ENCODE measurements at places on chromosomes 7 and 10.

- H3K36me3 ChIP-seq: no peaks in the 10 kb centered on the region
- no peaks in the 10 kb centered on the region for H3K27me3 ChIP-seq
- H3K27ac ChIP-seq: no peak overlapping the region
- H3K4me1 ChIP-seq: no peaks in the 10 kb centered on the region
- H3K4me3 ChIP-seq: no peak overlapping the region
- no peak for DNase-seq
These were observed 26.7 kb downstream of the SH3PXD2A start for GRCh38 chr10:103828587-103829197.

- no peaks in the 10 kb centered on the region for H3K36me3 ChIP-seq
- H3K4me3 ChIP-seq: no peak overlapping the region
- no peaks in the 10 kb centered on the region for H3K4me1 ChIP-seq
These were observed 34.8 kb upstream of the AGR2 start for GRCh38 chr7:16839646-16840045.

DNA sequence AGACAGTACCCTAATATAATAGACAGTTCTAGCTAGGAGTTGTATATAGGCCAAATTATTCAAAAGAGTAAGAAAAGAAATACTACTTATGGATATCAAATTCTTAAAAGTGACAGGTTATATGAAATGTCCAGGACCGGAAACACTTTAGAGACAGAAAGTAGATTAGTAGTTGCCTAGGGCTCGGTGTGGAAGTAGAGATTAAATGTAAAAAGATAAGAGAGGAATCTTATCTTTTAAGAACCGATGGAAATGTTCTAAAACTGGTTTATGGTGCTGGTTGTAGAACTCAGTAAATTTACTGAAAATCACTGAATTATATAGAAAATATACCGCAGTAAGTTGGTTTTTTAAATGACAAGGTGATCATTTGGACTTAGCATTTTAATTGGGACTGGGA is 147.5 kb upstream of the ASAH2 start:
- no peaks in the 10 kb centered on the region for H3K27me3 ChIP-seq
- H3K27ac ChIP-seq: no peak overlapping the region
- no peak overlapping the region for H3K4me3 ChIP-seq

DNA sequence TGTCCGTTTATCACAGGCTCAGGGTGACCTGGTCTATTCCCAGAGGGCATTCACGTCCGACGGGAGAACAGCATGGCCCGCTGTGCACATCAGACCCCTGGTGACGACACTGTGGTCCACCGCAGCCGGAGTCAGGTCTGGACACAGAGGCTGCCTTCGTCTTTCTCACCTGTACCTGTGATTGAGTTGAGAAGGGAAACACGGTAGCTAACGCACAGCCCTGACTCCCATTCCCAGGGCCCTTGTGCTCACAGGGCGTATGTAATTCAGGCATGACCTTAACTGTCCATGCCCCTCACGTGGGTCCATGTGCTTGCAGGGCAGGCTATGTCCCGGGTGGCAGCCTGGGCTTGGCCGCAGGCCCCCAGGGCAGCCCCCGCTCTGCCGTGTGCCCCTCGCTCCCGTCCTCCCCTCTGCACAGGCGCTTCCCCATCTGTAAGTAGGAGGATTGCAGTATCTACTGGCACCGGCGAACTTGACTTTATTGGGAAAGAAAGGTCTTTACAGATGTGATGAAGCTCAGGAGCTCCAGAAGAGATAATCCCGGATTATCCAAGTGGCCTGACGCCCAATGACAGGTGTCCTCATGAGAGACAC is 221.3 kb upstream of the TCERG1L start:
- no peaks in the 10 kb centered on the region for H3K36me3 ChIP-seq
- no peak for DNase-seq
- H3K27me3 ChIP-seq: no peaks in the 10 kb centered on the region

- no peak overlapping the region for H3K27ac ChIP-seq
- no peak overlapping the region for H3K4me3 ChIP-seq
- DNase-seq: no peak
- H3K4me1 ChIP-seq: peaks cover 9% of the 10 kb centered on the region
- no peaks in the 10 kb centered on the region for H3K36me3 ChIP-seq
- no peaks in the 10 kb centered on the region for H3K27me3 ChIP-seq
These were observed 3.2 kb upstream of the ZNF248 start for GRCh38 chr10:37860494-37861190.

GRCh38 chr7:10412422-10413019 is 561.2 kb upstream of the PHF14 start:
- H3K27ac ChIP-seq: no peak overlapping the region
- no peaks in the 10 kb centered on the region for H3K27me3 ChIP-seq

- DNase-seq: no peak
- no peak overlapping the region for H3K27ac ChIP-seq
- H3K27me3 ChIP-seq: no peaks in the 10 kb centered on the region
- peaks cover 39% of the 10 kb centered on the region for H3K4me1 ChIP-seq
- H3K4me3 ChIP-seq: no peak overlapping the region
- H3K36me3 ChIP-seq: peaks cover 11% of the 10 kb centered on the region
These were observed 68.1 kb upstream of the GSDME start for GRCh38 chr7:24825381-24825794.

DNA sequence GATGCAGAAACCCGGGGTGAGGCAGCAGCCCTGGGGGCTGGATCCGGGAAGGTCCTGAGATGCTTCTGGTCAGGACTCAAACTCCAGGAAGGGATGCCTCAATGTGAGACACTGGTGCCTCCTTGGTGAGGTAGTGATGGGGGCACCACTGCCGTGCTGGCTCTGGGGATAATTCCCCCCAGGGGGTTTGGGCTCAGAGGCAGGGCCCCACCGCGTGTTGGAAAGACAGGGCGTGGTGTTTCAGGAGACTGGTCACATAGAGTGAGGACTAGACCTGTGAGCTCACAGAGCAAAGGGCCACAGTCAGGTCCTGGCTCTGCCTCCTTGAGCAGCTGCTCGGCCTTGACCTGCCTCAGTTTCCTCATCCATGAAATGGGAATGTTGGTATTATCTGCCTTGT is 361.9 kb downstream of the GLRX3 start:
- H3K27ac ChIP-seq: no peak overlapping the region
- H3K36me3 ChIP-seq: no peaks in the 10 kb centered on the region
- no peak overlapping the region for H3K4me3 ChIP-seq
- DNase-seq: no peak
- H3K27me3 ChIP-seq: no peaks in the 10 kb centered on the region

GRCh38 chr10:47067949-47068940 is 157.0 kb downstream of the PTPN20 start:
- no peaks in the 10 kb centered on the region for H3K36me3 ChIP-seq
- H3K27me3 ChIP-seq: no peaks in the 10 kb centered on the region
- H3K27ac ChIP-seq: no peak overlapping the region
- H3K4me3 ChIP-seq: no peak overlapping the region

DNA sequence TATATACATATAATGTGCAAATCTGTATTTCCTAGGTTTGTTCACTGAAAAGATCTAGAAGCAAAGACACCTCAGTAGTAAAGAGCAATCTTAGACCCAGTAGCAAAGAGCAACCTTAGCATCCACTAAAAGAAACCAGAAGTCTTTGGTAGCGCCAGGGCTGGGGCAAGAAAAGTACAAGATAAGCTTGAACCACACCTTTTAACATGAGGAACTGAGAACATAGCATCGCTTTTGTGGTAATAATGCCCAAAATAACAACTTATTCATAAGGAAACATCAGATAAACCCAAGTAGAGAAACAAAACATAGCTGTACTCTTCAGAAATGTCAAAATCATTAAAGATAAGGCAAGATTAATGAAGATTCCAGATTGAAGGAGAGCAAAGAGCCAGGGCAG is 173.4 kb downstream of the IMMP2L start:
- H3K4me1 ChIP-seq: no peaks in the 10 kb centered on the region
- DNase-seq: no peak
- H3K27me3 ChIP-seq: no peaks in the 10 kb centered on the region
- no peak overlapping the region for H3K4me3 ChIP-seq
- H3K36me3 ChIP-seq: no peaks in the 10 kb centered on the region

- H3K27ac ChIP-seq: no peak overlapping the region
- no peaks in the 10 kb centered on the region for H3K27me3 ChIP-seq
- no peaks in the 10 kb centered on the region for H3K36me3 ChIP-seq
- DNase-seq: no peak
- H3K4me1 ChIP-seq: no peaks in the 10 kb centered on the region
These were observed 54.9 kb downstream of the GOLGA7B start for GRCh38 chr10:97904576-97904975.

GRCh38 chr10:72744566-72744965 is 52.6 kb downstream of the MCU start:
- H3K27me3 ChIP-seq: no peaks in the 10 kb centered on the region
- no peaks in the 10 kb centered on the region for H3K36me3 ChIP-seq
- H3K4me1 ChIP-seq: no peaks in the 10 kb centered on the region
- no peak for DNase-seq

DNA sequence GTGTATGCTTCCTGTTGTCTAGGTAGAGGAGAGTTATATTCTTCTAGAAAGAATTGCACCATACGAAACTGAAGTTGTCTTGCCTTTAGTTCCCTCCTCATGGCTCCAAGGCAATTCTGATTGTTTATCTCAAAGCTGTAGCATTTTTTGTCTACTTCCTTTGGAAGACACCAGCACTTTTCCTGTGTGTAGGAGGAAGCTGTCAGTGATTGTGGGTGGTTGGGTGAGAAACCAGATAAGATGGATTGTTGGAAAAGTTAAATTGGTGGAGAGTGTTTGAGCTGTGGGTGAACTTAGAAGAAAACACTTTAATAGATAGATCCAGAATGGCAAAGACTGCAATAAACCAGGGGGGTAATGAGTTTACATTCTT is 12.1 kb upstream of the CSTF2T start:
- no peak overlapping the region for H3K4me3 ChIP-seq
- no peaks in the 10 kb centered on the region for H3K36me3 ChIP-seq
- no peak for DNase-seq

DNA sequence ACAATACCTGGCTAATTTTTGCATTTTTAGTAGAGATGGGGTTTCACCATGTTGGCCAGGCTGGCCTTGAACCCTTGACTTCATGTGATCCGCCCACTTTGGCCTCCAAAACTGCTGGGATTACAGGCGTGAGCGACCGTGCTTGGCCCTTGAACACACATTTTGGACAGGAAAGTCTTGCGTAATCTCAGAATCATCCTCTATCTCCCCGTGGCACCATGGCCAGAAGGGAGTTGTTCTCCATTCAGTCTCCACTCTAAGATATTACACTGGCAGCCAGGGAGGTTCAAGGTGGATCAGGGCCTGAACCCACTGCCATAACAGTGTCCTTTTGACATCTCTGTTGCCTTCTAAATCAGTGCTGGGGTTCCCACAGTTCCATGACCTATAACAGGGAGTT is 29.2 kb upstream of the GALNTL5 start:
- H3K27ac ChIP-seq: no peak overlapping the region
- no peaks in the 10 kb centered on the region for H3K36me3 ChIP-seq
- H3K4me1 ChIP-seq: no peaks in the 10 kb centered on the region
- H3K27me3 ChIP-seq: no peaks in the 10 kb centered on the region

DNA sequence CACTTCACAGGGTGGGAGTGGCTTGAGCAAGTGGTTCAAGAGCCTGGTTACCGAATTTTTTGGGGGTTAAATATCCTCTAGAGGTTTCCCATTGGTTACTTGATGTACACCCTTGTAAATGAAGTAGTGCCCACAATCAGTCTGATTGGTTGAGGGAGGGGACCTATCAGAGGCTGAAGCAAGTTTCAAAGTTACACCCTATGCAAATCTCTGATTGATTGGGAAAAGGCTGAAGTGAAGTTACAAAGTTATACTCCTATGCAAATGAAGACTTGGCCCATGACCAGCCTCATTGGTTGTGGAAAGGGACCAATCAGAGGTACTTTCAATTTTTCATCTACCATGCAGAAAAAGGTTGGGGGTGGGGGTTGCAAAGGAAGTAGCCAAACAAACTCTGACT is 34.7 kb downstream of the UBE2D4 start:
- H3K4me1 ChIP-seq: peaks cover 6% of the 10 kb centered on the region
- no peaks in the 10 kb centered on the region for H3K27me3 ChIP-seq
- H3K36me3 ChIP-seq: no peaks in the 10 kb centered on the region

- no peak overlapping the region for H3K27ac ChIP-seq
- no peaks in the 10 kb centered on the region for H3K27me3 ChIP-seq
- no peaks in the 10 kb centered on the region for H3K4me1 ChIP-seq
- H3K4me3 ChIP-seq: no peak overlapping the region
- H3K36me3 ChIP-seq: no peaks in the 10 kb centered on the region
- DNase-seq: no peak
These were observed 464 bp downstream of the KIAA1217 start for GRCh38 chr10:24209432-24209771.

DNA sequence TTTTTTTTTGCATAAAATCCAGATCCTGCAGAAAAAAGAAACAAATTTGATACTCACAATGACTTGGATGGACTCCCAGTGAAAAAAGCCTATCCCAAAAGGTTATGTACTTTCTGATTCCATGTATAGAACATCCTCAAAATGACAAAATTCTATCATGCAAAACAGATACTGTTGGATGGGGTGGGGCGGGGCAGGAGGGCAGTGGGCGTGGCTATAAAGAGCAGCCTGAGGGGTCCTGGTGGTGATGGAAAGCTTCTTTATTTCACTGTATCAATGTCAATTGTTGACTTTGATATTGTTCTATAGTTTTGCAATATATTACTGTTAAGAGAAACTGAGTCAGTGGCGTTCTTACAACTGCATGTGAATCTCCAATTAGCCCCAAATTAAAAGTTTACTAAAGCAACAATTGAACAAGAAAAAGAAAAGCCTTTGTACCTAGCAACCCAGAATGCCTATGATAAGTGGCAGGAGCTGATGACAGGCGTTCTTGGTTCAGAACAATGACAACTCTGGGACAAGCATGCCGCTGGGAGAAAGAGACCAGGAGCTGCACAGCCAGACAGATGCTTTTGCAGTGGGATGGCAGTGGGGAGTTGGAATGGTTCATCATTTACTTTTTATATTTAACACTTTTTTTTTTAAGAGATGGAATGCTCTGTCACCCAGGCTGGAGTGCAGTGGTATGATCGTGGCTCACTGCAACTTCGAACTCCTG is 101.9 kb downstream of the LHPP start:
- no peaks in the 10 kb centered on the region for H3K36me3 ChIP-seq
- no peak overlapping the region for H3K4me3 ChIP-seq
- no peak overlapping the region for H3K27ac ChIP-seq
- H3K4me1 ChIP-seq: no peaks in the 10 kb centered on the region
- DNase-seq: no peak

GRCh38 chr10:121942749-121943416 is 15.1 kb upstream of the ATE1 start:
- no peak overlapping the region for H3K4me3 ChIP-seq
- no peaks in the 10 kb centered on the region for H3K27me3 ChIP-seq
- H3K4me1 ChIP-seq: no peaks in the 10 kb centered on the region

- no peaks in the 10 kb centered on the region for H3K27me3 ChIP-seq
- H3K27ac ChIP-seq: no peak overlapping the region
- DNase-seq: no peak
These were observed 162.0 kb downstream of the JCAD start for GRCh38 chr10:29897430-29897829.
